Type B pancreatic cell (in vitro differentiated cells): ENCODE measurements at places on chromosomes 13 and 19. TPM values are rescaled to one million over a fixed set of nuclear protein-coding genes. Genes with fewer than 3 reads are reported as not detected.

DNA sequence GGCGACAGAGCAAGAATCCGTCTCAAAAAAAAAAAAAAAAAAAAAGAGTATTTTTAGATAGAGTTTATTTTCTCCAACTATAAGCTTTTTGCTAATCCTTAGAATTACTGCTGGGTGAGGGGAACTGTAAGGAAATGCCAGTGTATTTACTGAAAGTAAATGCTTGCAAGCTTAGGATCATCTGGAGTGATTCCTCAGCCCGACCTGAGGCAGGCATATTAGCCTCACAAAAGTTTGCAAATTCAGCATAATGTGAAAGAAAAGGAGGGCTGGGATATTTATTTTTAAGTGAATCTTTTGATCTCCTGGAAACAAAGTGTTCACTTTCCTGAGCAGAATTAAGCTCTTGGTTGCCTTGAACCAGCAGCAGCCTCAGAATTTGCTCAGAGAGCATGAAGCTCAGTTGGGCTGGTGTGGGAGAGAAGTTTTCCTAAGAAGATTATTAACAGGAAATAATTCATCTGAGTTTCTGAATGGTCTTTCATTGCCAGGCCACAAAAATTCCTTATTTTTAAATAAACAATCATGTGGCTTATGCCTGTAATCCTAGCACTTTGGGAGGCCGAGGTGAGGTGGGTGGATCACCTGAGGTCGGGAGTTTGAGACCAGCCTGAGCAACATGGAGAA is 24.7 kb upstream of the SPATA13 start:
- H3K4me1 ChIP-seq = peaks cover 16% of the 10 kb centered on the region
- H3K27ac ChIP-seq = no peak overlapping the region
- no peak overlapping the region for H3K4me3 ChIP-seq
- H3K36me3 ChIP-seq = no peaks in the 10 kb centered on the region

DNA sequence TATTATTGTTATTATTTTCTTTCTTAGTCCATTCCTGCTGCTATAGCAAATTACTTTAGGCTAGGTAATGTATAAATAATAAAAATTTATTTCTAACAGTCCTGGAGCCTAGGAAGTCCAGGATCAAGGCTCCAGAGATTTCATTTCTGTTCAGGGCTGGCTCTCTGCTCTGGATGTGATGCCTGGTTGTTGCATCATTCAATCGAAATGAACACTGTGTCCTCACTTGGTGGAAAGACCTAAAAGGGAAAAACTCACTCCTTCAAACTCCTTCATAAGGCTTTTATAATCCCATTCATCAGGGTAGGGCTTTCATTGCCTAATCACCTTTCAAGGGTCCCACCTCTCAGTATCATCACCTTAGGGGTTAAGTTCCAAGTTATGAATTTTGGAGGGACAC is 395.0 kb downstream of the EFNB2 start:
- H3K36me3 ChIP-seq = no peaks in the 10 kb centered on the region
- no peaks in the 10 kb centered on the region for H3K27me3 ChIP-seq
- no peak for DNase-seq
- H3K4me3 ChIP-seq = no peak overlapping the region

DNA sequence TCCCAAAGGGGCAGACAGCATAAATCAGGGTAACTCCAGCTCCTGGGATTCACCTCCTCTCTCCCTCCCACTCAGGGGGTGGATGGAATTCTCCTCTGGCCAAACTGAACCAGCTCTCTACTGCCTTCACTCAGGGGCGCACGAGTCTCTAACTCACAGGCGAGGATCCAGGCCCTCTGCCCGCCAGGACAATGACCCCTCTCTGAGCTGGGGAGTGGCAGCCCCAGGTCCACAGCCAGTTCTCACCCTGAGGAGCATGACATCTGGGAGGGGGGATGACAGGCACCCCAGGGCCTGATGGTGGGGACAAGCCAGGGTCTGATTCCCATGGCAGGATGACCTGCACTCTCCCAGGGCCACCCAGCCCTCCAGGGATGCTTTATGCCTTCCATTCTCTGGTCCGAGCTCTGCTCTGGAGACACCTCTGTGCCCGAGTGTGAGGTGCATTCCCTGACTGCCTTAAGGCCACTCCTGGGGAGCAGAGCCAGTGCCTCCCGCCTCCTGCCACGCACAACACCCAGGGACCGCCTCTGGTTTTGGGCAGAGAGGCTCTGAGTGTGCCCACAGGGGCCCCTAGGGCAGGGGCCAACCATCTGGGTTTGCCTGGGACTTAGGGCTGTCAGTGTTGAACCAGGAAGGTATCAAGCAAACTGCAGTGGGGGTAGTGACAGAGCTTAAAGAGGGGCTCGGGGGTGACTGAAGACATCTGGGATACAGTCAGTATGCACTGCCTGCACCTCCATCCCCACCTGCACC is 66.2 kb downstream of the GNG7 start:
- H3K4me3 ChIP-seq = no peak overlapping the region
- H3K27ac ChIP-seq = no peak overlapping the region
- H3K4me1 ChIP-seq = no peaks in the 10 kb centered on the region
- no peak for DNase-seq
- no peaks in the 10 kb centered on the region for H3K36me3 ChIP-seq
- H3K27me3 ChIP-seq = no peaks in the 10 kb centered on the region

DNA sequence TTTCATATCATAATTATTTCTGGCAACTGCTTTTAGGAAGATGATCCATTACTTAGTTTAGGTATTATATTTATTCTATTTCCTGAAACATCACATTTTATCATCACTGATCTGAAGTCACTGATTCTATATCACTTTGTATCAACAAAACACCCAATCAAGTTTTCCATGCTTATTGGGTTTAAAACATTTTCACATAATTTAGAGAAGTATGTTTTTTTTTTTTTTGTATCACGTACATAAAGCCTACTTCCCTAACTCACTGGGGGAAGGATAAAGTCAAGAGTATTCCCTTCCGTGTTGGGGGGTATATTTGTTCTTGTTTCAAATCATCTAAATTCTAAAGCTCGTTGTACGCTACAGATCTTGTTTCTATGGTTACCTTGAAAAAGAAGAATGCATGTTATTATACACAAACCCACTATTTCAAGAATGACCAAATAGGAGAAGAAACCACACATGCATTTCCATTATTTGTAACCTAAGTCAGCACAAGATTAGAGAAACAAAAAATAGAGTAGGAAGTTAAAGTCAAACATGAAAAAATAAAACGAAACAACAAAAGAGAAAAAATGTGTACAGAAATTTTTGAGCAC is 637.2 kb upstream of the MIR17HG start:
- H3K36me3 ChIP-seq = no peaks in the 10 kb centered on the region
- H3K27ac ChIP-seq = no peak overlapping the region
- H3K4me1 ChIP-seq = peaks cover 5% of the 10 kb centered on the region
- no peaks in the 10 kb centered on the region for H3K27me3 ChIP-seq

DNA sequence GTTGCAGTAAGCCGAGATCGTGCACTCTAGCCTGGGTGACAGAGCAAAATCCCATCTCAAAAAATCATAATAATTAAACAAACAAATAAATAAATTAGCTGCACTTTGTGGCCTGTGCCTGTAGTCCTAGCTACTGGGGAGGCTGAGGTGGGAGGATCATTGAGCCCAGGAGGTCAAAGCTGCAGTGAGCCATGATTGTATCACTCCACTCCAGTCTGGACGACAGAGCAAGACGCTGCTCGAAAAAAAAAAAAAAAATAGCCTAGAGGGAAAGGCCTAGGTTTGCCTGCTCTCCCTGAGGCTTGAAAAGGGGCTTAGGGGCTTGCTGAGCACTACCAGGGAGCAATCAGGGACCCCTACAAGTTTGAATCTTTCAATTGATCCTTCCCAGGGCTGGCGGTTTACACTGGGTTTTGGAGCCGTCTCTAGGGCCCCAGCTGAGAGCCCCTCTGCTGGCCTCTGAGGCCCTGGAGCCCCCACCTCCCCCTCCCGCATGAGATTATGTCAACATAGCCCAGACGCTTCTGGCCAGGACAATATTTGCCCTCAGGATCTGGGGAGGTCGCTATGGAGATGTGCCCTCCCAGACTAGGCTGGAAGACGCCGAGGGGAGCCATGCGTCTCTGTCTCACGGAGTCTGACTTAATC is 10.4 kb upstream of the GIPR start:
- peaks cover 9% of the 10 kb centered on the region for H3K27me3 ChIP-seq
- H3K36me3 ChIP-seq = no peaks in the 10 kb centered on the region
- no peak for DNase-seq
- H3K4me3 ChIP-seq = no peak overlapping the region
- peaks cover 11% of the 10 kb centered on the region for H3K4me1 ChIP-seq
- no peak overlapping the region for H3K27ac ChIP-seq

CYP4F3 gene
- total RNA-seq = 0.40 and 0.56 TPM in 2 replicates

PLEKHF1 gene
- total RNA-seq = 6.3 and 16.9 TPM in 2 replicates
